ENCODE measurements at places on chromosomes 4 and X.

GRCh38 chr4:89803915-89804314, 33.0 kb downstream of the SNCA start:
- no peak for DNase-seq

- DNase-seq: no peak
Measured at GRCh38 chr4:105414316-105414715, 59.5 kb downstream of the PPA2 start.

DNA sequence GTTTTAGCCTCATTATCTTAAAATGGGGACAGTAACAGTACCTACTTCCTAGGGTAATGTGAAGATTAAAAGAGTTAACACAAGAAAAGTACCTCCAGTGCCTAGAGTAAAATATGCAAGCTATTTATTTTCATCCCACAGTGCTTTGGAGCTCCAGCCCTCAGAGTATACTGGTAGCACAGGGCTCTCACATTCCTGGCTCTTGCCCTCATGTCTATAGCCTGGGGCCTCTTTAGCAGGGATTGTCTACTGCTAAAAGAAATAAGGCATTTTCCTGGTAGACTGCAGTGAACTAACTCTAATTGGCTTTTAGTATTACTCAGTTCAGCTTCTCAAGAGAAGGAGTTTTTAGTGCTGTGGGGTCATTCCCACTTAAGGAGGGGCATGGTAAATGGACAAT, 60.8 kb downstream of the RRAGB start:
- no peak for DNase-seq

- DNase-seq: no peak
Measured at GRCh38 chr4:5409237-5409636, 299.1 kb downstream of the EVC2 start.

DNA sequence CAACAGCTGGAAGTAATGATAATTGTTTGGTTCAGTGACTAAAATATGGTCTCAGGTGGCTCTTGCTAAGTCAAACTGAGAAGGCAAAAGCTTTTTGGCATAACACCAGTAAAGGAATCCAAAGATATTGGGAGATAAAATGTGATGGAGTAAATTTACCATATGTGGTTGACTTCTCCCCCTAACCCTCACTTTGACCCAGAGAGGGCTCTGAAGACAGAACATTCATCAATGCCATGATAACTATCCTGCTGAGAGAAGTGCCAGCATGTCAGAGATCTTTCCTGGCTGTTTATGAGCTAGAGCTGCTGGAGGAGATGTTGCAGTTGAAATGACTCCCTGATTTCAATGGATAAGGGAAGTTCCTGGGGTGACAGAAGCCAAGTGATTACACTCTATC, 213.4 kb downstream of the SPCS3 start:
- no peak for DNase-seq

DNA sequence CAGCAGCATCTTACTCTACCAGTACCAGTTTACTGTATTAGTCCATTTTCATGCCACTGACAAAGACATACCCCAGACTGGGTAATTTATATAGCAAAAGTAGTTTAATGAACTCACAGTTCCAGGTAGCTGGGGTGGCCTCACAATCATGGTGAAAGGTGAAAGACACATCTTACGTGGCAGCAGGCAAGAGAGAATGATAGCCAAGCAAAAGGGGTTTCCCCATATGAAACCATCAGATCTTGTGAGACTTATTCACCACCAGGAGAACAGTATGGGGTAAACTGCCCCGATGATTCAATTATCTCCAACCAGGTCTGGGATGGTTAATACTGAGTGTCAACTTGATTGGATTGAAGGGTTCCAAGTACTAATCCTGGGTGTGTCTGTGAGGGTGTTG, 69.3 kb downstream of the YIPF6 start:
- no peak for DNase-seq

GRCh38 chr4:45663628-45664081, 460.2 kb downstream of the GABRG1 start:
- DNase-seq: no peak

- DNase-seq: no peak
Measured at GRCh38 chrX:101219116-101219863, at the start of gene DRP2. Gene DRP2, plus strand, starts transcription at chrX:101219786. Its CDS starts 11,862 bp downstream, at chrX:101231648.

- DNase-seq: no peak
Measured at GRCh38 chr4:119873132-119873531, 193.5 kb downstream of the MAD2L1 start.

- no peak for DNase-seq
Measured at GRCh38 chrX:135295944-135296305, 13.4 kb upstream of the ETDC start.

DNA sequence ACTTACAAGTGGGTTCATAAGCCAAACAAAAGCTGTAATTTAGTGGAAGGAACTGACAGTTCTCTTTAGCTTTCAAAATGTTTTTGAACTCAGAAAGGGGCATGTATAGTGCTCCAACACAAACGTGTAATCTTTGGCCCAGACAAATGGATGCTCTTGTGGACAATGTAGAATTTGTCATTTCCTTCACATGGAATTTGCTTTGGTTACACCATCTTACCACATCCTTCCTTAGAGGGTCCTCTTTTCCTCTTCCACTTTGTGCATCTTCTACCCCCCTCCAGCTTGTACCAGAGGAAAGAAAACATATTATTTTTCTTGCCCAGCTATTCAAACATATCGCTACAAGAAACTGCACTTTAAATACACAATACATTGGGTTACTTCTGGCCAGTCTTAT, 42.4 kb downstream of the MEPE start:
- DNase-seq: no peak

GRCh38 chr4:73450398-73451004, 14.5 kb downstream of the AFP start:
- no peak for DNase-seq

DNA sequence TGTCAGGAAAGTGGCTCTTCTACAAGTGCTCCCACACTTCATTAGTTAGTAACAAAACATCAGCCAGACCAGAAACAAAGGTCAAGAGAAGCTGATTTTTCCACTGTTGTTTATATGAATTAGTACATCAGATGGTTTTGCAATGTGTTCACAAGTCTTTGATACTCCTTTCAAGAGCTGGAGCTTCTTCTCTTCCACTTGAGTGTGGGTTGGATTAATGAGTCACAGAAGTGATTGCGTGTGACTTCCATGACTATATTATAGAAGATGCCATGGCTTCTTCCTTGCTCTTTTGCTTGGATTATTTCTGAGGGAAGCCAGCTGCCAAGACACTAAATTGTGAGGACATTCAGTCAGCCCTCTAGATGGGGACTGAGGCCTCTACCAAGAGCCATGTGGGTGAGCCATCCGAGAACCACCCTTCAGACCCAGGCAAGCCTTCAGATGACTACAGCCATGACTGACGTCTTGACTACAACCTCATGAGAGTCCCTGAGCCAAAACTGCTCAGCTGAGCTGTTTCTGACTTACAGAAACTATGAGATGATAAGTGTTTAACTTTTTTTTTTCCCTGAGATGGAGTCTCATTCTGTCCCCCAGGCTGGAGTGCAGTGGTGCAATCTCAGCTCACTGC, 18.1 kb downstream of the SOWAHB start:
- DNase-seq: no peak

DNA sequence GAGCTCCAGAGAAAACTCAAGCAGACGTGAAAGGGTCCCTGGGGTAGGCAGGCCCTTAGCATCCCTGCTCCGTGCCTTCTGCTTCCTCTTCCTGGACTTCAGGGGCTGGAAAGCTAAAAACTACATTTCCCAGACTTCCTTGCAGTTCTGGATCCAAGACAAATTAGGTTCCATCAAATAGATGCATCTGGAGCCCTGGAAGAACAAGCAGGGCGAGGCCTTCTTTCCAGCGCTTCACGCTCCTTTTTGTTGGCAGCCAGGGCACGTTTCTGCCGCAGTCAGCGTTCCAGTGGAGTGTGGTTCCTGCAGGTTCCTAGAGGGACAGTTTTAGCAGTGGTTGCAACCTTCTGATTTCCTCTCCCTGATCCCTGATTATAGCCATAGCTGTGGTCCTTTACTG, 53.6 kb upstream of the MSX1 start:
- DNase-seq: no peak

DNA sequence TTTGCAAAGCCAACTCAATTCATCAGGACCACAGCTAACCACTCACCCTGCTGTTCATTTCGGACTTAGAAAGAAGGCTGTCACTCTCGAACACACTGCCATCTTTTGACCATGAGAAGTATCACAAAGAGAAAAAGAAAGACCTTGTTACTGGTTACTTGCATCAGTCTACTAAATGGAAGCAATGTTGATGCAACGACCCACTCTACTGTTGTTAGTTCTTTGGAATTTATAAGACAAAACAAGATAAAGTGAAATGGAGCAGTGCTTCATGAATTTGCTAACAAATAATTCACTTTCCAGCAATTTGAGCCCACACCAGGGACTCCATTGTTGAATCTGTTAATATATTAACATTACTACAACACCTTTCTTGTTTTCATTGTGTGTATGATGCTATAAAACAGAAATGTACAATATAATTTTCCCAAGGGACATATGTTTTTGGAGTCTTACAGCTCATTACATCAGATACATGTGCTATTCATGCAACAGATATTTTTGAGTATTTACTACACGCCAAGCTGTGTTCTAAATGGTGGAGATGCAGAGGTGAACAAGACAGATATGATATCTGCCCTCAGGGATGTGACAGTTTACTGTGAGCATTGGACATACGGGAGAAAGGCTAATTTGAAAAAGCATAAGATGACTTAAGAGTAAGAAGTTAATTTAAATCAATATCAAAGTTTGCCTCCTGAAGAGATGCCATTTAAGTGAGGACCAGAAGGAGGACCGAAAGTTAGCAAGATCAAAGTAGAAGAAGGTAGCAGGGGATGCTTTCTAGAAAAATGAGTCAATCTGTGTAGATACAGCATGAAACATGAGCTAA, 87.2 kb downstream of the AREG start:
- no peak for DNase-seq

DNA sequence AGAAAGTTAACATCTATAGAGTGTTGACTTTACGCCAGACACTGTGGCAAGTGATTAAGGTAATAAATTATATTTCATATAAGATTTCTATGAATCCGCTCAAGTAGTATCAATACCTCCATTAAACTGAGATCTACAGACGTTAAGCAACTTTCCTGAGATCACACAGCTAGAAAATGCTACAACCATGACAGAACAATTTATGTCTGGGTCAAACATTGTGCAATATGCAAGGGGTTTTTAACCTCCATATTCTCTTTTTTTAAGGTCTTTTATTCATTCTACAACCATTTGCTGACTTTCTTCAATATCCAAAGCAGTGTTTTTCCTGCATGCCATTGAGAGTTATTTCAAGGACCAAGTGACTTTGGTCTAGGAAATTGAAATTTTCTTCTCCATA, 10.9 kb downstream of the ASB5 start:
- no peak for DNase-seq

- DNase-seq: no peak
Measured at GRCh38 chr4:152577708-152578396, 42.0 kb upstream of the FBXW7 start.

GRCh38 chr4:94419549-94419948, 32.2 kb upstream of the PDLIM5 start:
- no peak for DNase-seq

DNA sequence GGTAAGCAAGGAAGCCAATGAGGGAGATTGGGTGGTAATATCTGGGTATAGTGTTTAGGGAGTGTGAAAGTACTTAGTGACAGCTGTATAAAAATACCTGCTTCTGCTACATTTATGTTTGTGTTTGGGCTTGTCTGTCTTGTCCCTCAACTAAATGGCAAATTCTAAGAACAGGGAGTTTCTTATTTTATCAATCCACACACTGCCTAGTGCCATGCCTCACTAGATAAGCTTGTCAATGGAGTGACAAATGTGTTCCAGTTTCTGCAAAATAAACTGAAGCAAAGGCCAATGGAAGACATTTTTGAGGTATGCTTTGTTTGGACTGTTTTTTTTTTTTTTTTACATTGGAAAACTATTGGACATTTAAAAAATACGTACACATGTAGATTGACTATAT, 418.0 kb downstream of the SH2D1A start:
- no peak for DNase-seq

Measured in stimulated activated CD8-positive, alpha-beta memory T cell treated with anti-CD3 and anti-CD28 coated beads, Interleukin-2, amount 100 ng/mL, for 48 hours (primary cell).